COLO829 (cell line): ENCODE measurements at places on chromosomes 12 and 14.

GRCh38 chr14:34372786-34373185, 89.3 kb downstream of the SPTSSA start:
- DNase-seq: no peak

- DNase-seq: no peak
Measured at GRCh38 chr12:127214186-127214585, 1052.8 kb upstream of the TMEM132C start.

- no peak for DNase-seq
Measured at GRCh38 chr12:109764123-109764522, 50.5 kb downstream of the FAM222A start.

- no peak for DNase-seq
Measured at GRCh38 chr14:69298131-69299071, 38.4 kb downstream of the GALNT16 start.

DNA sequence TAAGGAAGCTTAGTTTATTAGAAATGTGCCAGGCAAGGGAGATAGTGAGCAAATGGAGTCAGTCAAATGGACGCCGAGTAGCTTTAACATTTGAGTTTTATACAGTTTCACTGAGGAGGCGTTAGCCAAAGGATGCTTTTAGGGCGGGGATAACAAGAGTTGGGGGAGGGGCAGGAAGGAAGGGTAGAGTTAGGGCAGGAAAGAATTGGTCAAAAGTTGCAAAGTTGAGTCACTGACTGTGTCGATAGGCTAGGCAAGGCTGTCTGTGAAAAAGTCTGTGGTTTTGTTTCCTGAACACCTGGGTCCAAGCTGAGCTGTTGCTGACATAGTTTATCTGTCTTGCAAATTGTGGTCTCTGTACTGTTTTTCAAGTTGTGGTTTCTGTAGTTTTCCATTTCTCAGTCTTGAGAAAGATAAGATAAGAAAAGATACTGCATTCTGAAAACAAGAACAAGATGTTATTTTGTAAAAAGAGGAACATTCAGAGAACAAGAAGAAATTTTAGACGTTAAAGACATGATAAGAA, 62.6 kb upstream of the RESF1 start:
- DNase-seq: no peak

- no peak for DNase-seq
Measured at GRCh38 chr12:120264904-120265472, 542 bp downstream of the PXN start.

GRCh38 chr14:76938092-76938500, 90.4 kb downstream of the IRF2BPL start:
- DNase-seq: no peak

GRCh38 chr14:68246074-68246785, 426.7 kb downstream of the RAD51B start:
- no peak for DNase-seq

- peak; percentile 17 for DNase-seq
Measured at GRCh38 chr14:42214981-42215491, 608.4 kb downstream of the LRFN5 start.

DNA sequence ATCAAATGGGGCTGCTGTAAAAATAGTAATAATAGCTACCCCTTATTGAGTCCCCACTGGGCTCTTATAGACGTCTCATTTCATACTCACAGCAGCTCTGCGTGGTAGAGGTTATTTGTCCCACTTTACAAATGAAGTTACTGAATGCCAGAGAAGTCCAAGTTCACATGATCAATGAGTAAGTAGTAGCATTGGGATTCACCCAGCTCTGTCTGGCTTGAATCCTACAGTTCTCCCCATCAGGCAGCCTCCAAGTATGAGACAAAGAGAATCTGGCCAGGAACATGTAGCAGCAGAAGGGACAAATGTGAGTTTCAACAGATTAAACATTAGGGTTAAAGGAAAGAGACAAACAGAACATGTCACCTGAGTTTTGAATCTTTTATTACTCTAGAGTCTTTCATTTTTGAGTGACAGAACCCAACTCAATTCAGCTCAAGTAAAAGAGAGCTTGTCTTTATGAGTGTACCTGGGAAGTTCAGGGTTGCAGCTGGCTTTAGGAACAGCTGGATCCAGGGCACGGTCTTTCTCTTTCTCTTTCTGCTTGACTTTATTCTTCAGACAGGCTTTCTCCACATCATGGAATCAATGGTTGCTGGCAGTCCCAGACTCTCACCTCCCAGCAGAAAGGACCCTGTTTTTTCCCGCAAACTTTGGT, 64.1 kb upstream of the JDP2 start:
- no peak for DNase-seq
